Hematopoietic multipotent progenitor cell (in vitro differentiated cells): ENCODE measurements at places on chromosomes 7 and 10. TPM values are rescaled to one million over a fixed set of nuclear protein-coding genes. Genes with fewer than 3 reads are reported as not detected.

The SLC16A9 gene
- total RNA-seq: 0.81 TPM

The TUBB8 gene
- total RNA-seq: not detected

The CYP3A7 gene
- not detected for total RNA-seq

The OR2A42 gene
- under 0.01 TPM for total RNA-seq

The HIPK2 gene
- 15.6 TPM for total RNA-seq

The TAS2R41 gene
- 1.3 TPM for total RNA-seq

The C10orf62 gene
- not detected for total RNA-seq

The VWDE gene
- total RNA-seq: 7.5 TPM

The PON1 gene
- total RNA-seq: 0.27 TPM

The POMZP3 gene
- total RNA-seq: 5.4 TPM

The TDRD1 gene
- total RNA-seq: 0.27 TPM

The ARL3 gene
- total RNA-seq: 1.1 TPM

The GTF2IRD1 gene
- 1.1 TPM for total RNA-seq

The OR2A12 gene
- not detected for total RNA-seq

The WNT8B gene
- not detected for total RNA-seq

The SAP25 gene
- 2.2 TPM for total RNA-seq

The GGCT gene
- total RNA-seq: 17.8 TPM

The SPDYE2 gene
- total RNA-seq: under 0.01 TPM

The CCM2 gene
- total RNA-seq: 143 TPM

The SLC26A5 gene
- total RNA-seq: not detected

The SPDYE6 gene
- not detected for total RNA-seq

The MXI1 gene
- 10.8 TPM for total RNA-seq

The CALCR gene
- total RNA-seq: not detected

The SLC39A12 gene
- not detected for total RNA-seq

The HOXA2 gene
- 0.54 TPM for total RNA-seq

The ST8SIA6 gene
- total RNA-seq: 38.0 TPM

The TMEM196 gene
- total RNA-seq: not detected
